ENCODE measurements at places on chromosomes 5 and 9.

DNA sequence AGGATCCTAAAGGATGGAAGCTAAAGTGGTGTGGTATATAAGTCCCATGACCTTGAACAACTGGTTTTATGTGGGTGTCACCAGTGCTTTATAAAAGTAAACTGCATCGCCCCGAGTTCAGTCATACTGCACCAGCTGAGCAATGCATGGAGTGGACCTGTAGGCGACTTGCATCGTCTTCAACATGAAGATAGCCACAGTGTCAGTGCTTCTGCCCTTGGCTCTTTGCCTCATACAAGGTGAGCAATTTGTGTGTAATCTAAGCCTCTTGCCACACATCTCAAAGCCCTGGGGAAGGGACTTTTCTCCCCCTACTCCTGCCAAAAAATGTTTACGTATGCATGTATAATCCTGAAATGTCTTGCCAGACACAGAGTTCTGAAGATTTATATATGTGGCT lies at the start of gene SPINK5:
Gene SPINK5, plus strand, starts transcription at position 120 of the 400 bp plus-strand sequence. Its CDS starts 65 bp downstream, at position 185.
- no peak for DNase-seq

GRCh38 chr9:125418404-125418803 lies 156.8 kb downstream of the GAPVD1 start:
- DNase-seq: no peak

DNA sequence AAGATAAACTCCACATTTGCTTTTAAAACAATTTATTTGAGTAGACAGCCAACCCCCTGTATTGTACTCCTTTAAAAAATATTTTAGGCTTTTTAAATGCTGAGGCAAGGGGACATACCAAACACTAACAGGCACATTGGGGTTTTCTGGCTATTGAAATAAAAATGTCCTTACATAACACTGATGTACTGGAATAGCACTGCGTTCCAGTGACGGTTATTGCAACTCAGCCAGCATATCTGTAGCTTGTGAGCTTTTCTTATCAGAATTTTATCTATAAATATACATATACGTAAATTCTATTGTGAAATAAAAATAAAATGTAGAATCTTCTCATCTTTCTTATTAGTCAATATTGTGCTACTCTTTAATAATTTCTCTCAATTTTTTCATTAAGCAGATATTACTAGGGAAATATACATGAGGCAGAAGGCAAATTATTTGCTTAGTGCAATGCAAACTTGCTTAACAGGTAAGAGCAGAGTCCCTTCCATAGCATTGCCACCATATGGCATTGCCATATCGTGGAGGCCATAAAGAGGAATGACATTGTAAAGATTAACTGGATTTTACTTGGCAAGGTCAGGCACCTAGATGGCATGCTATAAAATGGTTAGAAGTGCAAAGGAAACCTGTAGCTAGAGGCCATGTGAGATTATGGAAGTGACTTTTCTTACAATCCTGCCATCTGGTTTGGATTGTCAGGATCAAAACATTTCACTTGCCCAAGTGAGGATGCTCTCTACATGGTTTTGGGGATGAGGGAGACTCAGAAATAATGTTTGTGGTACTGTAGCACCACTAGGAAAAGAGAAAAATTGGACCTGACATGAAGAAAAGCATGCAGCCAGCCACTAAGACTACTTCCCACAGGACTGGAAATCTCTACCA lies 94.8 kb upstream of the CDKN2B start:
- DNase-seq: no peak

DNA sequence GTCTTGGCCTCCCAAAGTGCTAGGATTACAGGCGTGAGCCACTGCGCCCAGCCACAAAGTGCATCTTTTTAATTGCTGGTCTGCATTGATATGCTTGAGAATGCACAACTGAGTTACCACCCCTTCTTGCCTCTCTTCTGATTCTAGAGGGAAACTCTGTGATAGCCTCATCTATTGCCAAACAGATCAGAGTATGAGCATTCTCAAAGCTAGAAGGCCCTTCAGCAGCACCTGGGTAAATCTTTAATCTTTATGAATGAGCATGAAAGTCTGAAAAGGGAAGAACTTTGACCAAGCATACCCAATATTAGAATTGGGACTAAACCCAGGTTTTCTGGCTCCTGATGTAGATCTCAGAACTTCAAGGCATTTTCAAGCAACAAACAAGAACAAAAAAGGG lies 298.3 kb upstream of the TNC start:
- no peak for DNase-seq

- DNase-seq: no peak
Observed at GRCh38 chr5:96245140-96246091, 187.6 kb downstream of the PCSK1 start.

DNA sequence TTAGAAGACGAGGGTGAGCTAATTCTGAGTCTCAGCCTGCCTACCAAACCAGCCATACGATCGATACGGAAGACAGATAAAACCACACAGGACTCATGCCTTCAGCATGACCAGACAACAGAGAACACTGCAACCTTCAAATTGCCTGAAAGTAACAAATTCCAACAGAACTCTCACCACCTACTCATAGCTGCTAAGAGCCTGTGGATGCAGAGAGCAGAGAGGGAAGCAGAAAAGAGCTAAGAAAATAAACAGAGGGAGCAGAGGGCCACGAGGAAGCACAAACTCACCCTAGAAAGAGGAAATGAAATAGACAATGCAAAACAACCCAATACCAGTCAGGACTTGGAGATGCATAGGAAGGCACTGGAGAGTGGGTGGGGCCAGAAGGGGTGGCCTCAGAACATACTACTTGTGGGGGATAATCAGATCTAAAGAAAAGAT lies 86.7 kb upstream of the TAS2R1 start:
- no peak for DNase-seq

GRCh38 chr9:114826431-114826830 lies 20.6 kb upstream of the TNFSF15 start:
- no peak for DNase-seq

DNA sequence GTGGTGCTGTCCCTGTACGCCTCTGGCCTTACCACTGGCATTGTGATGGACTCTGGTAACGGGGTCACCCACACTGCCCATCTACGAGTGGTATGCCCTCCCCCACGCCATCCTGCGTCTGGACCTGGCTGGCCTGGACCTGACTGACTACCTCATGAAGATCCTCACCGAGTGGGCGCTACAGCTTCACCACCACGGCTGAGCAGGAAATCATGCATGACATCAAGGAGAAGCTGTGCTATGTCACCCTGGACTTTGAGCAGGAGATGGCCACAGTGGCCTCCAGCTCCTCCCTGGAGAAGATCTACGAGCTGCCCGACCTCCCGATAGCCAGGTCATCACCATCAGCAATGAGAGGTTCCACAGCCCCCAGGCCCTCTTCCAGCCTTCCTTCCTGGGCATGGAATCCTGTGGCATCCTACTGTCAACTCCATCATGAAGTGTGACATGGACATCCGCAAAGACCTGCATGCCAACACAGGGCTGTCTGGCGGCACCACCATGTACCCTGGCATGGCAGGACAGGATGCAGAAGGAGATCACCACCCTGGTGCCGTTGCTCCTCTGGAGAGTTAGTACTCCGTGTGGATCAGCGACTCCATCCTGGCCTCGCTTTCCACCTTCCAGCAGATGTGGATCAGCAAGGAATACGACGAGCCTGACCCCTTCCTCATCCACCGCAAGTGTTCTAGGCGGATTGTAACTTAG lies 434.2 kb upstream of the RGMB start:
- no peak for DNase-seq

- no peak for DNase-seq
Observed at GRCh38 chr5:95238560-95239325, 46.2 kb downstream of the MCTP1 start.

DNA sequence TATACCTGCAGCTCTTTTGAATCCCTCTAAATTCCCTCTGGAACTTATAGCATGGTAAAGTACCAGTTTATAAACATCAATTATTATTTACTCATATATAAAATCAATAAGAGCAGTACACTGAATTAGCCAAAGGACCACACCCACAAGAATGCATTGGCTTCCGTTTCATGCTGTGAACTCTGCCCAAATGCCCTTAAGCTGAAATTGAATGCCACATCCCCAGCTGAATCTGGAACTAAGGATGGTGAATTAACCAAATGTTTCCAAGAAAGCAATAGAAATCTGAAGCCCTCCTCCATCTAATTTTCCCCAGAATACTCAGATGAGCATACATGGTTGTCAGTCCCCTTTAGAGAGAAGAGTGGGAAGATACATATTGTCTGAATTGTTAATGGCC lies 436.4 kb upstream of the FTMT start:
- no peak for DNase-seq

GRCh38 chr9:122387536-122387935 lies 16.7 kb downstream of the PTGS1 start:
- no peak for DNase-seq

GRCh38 chr9:106704056-106704615 lies 158.8 kb upstream of the ZNF462 start:
- no peak for DNase-seq

DNA sequence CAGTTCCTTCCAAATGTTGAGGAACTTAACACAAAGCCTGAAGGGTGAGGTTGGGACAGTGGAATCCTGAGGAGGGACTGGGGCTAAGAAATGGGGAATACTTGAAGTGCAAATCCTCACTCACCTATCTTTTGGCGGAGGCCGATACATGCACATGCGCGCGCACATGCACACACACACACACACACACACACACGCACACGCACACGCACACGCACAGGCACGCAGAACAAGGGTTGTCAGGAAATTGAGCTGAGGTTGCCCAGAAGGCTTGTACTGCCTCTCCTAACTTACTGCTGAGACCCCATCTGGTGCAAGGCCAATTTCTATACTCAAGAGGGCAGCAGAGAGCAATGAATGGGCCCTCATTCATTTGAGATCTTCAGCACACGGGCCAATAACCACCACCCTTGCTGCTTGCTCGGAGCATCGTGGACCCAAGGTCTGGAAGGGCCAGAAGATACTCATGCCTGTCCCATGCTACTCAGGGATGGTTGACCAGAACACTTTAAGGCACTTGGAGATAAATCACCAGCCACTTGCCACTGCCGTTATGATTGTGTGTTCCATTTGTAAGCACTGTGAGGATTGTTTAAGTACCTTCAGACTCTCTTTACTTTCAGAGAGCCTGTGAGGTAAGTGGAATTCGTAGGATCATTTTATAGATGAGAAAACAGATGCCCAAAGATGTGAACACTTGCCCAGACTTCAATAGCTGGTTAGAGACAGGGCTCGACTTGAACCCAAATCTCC lies 21.5 kb downstream of the BTF3 start:
- peak; percentile 48 for DNase-seq

DNA sequence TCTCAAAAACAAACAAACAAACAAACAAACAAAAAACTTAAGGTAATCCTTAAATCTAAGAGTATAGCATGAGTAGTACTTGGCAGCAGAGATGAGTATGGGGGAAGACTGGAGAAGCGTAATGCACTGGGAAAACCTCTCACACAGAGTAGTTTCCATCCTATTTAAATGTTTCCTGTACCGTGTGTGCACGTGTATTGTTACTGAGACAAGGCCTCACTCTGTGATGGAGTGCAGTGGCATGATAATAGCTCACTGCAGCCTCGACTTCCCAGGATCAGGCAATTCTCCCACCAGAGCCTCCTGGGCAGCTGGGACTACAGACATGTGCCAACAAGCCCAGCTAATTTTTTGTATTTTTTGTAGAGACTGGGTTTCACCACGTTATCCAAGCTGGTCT lies 2.9 kb downstream of the UIMC1 start:
- no peak for DNase-seq

DNA sequence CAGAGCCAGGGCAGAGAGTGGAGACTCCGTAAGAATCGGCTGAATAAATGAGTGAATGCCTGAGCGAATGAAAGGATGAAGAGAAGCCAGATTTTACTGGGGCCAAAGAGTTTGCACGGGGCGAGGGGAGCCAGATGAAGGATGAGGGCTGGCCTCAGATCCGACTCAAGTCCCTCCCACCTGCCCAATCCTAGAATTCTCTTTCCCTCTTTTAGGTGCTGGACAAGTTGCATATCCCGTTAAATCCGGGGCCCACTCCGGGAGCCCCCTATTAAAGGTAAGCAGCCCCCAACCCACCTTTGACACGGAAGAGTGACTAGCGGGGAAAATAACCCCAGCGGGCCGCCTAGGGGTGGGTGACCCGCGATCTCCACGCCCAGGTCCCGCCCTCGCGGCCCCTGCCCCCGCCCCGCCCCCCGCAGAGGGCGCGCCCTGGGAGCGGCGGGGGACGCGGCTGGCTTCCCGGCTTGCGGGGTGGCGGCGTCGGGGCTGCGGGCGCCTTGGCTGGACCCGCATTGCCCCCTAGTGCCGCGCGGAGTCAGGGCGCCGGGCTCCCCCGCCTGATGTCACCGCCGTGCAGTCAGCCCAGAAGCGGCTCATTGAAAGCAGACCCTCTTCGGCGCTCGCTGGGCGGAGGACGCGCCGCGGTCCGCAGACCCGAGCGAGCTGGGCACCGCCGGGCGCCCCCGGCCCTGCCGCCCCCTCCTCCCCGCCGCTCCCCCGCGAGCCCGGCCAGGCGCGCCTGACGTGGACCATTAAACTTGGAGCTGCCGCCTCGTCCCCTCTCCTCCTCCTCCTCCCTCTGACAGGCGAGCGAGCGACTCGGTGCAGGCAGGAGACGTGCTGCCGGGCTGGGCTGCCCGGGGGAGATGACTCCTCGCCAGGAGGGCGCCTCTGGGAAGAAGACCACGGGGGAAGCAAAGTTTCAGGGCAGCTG lies at the start of gene ADRA1B:
Gene ADRA1B, plus strand, starts transcription at position 579 of the 937 bp plus-strand sequence. CDS start 424 bp downstream, outside the sequence.
- DNase-seq: peak; percentile 34

DNA sequence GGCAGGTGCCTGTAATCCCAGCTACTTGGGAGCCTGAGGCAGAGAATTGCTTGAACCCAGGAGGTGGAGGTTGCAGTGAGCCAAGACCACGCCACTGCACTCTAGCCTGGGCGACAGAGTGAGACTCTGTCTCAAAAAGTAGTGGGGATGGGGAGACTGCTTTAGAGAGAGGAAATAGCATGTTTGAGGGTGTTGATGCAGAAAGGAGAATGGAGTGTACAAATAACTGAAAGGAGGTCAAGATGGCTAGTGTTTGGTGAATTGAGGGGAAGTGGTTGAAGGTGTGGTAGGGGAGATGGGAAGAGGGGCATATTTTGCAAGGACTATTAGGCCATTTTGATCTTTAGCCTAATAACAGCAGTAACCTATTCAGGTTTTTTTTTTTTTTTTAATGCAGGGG lies 18.2 kb downstream of the TENT2 start:
- no peak for DNase-seq

- DNase-seq: no peak
Observed at GRCh38 chr5:88676637-88677375, 206.2 kb downstream of the MEF2C start.

- peak; percentile 70 for DNase-seq
Observed at GRCh38 chr5:157217289-157218024, 36.8 kb downstream of the ITK start.

GRCh38 chr5:129051283-129051682 lies 43.3 kb upstream of the ISOC1 start:
- DNase-seq: no peak

- DNase-seq: no peak
Observed at GRCh38 chr9:70003901-70004714, 39.5 kb upstream of the MAMDC2 start.

DNA sequence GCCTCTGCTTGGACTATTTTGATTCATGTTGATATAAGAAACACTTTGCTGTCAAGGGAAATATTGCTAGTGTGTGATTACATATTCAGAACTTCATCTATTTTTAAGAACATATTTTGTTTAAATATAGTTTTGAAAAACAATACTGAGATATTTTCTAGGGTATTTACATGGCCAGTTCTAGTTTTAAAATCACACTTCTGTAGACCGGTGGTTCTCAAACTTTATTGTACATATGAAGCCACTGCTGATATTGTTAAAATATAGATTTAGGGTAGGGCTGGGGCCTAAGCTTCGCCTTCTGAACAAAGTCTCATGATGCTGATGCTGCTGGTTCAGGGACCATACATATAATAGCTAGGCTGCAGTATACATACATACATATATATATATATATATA lies 1000.0 kb downstream of the PTPRD start:
- no peak for DNase-seq

All from stimulated activated naive CD4-positive, alpha-beta T cell treated with Interleukin-2 at 50 U/mL for 16 hours (primary cell).